ENCODE measurements at places on chromosomes 12 and 14.

- DNase-seq: no peak
Measured at GRCh38 chr12:72792889-72793288, 520.7 kb downstream of the TRHDE start.

DNA sequence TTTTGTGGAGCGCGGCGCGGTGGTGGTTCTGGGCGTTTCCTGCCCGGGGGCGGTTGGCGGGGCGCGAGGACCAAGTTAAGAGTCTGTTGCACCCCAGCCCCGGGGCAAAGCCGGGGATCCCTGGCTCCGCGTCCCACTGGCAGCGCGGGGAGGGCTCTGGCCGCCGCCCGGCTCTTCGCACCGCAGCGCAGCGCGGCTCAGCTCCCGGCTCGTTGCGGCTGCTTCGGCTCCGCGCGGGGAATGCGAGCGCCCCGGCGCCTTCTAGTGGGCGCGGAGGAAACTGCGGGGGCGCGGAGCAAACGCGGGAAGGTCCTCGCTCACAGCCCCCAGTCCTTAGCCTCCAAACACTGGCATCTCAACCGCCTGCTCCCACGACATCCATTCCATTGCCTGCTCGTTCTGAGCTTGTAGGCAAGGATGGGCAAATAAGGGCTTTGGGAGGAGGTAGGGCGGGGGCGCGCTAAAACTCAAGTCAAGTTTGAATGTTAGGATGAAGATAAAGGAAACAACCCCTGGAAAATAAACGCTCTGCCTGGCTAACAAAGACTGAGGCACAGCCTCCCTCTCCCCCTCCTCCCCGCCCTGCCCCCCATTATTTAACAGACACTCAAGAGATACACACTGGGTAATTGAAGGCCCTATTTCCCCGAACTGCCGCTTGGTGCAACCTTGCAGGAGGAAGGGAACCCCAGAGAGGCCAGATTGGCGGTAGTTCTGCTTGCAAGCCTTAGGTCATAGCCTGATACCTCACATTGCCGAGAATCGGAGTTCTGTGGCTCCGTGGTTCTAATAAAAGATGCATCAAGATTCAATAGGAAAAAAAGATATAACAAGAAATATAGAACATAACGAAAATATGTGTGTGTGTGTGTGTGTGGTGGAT lies at the start of gene B4GALNT1:
B4GALNT1 (minus strand) TSS at position 244 of the 883 bp plus-strand sequence. CDS start 1,069 bp downstream, outside the sequence.
- no peak for DNase-seq

GRCh38 chr12:77746096-77746495 lies 84.6 kb upstream of the NAV3 start:
- DNase-seq: no peak

DNA sequence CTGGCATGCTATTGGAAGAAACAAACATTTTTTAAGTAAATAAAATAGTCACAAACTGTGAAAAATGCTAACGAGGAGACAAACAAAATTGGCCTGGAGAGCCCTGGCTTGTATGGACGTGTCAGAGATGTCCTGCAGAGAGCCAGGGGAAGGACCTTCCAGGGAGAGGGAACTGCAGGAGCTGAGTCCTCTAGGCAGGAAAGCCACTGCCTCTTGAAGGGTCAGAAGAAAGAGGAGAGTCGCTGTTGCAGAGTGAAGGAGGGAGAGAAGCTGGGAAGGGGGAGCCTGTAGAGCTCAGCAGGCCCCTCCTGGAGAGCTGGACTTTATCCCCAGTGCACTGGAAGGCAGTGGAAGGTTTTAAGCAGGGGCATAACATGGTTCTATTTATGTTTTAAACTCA lies 80.3 kb upstream of the PWP1 start:
- no peak for DNase-seq
